Hematopoietic multipotent progenitor cell treated with erythropoietin and hydrocortisone succinate and interleukin-3 and kit ligand, for 6 days (in vitro differentiated cells): ENCODE measurements at places on chromosomes 16 and 17.

DNA sequence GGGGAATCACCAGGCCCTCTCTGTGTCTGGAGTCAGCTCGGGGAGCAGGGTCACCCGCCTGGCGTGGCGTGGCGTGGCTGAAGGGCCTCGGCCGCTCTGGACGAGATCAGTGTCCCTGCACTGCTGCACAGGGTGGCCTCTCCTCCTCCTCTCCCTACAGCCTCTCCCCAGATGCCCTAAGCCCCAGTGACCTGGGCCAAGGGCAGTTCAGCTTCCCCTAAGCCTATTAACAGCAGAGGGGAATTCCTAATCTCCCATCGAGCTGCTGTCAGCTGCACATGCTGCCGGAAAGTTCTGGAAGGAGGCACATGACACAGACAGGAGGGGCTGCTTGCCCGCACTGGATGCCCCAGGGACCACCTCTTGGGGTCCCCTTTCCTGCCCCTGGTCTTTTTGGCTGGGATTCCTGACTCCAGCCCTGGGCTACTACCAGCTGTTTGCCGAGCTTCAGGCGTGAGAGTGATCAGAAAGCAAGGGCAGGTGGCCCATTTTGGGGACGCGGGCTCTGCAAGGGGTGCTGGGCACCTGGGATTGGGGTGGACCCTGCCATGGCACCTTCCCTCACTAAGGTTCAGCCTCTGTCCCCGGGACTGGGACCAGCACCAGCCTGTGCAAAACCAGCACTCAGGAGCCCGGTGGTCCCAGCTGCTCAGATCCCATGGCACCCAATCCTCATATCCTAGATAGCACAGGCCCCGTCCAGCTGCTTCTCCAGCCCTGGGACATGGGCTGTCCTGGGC lies 794 bp downstream of the PDE6G start:
- no peak for DNase-seq

- DNase-seq = no peak
Observed at GRCh38 chr17:61291451-61292285, 108.0 kb upstream of the TBX2 start.

- peak; percentile 77 for DNase-seq
Observed at GRCh38 chr16:27169511-27170071, 33.7 kb upstream of the KDM8 start.

DNA sequence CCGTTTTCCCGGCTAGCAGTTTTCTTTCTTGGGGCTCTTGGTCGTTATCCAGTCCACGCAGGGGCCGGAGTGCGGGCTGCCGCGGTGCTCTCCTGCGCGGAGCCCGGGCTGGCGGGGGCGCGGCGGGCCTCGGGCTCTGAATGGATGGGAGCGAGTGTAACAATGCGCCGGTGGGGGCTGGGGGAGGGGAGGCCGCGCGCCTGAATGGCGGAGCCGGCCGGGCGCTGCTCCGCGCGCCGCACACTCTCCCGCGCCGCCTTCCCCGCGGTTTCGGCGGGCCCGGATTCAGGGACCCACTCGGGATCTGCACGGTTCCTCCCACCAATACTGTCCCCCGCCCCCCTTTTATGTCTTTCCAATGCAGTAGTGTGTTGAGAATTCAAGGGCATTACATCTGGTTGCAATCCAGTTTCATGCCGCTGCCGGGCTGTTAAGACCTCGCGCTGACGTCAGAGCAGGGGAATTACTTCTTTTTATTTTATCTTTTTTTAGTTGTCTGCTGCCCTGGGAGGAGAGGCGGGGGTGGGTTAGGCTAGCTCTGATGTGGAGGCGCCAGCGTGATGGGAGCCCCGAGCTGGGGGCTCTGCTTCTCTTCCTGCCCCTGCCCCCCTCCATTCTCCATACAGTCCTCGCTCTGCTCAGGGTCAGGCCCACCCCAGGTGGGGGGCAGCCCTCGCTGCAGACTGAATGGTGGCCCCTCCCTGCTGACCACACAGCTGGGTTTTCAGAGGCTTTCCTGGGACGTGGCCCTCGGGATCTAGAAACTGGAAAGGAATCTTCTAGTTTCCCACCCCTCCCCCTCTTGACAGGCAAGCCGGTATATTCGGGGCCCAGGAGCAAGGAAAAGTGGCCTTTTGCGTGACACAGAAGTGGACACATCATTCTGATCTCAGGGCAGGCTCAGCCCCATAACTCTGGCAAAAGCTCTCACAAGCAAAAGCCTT lies 1.8 kb downstream of the RAI1 start:
- DNase-seq = peak; percentile 86

DNA sequence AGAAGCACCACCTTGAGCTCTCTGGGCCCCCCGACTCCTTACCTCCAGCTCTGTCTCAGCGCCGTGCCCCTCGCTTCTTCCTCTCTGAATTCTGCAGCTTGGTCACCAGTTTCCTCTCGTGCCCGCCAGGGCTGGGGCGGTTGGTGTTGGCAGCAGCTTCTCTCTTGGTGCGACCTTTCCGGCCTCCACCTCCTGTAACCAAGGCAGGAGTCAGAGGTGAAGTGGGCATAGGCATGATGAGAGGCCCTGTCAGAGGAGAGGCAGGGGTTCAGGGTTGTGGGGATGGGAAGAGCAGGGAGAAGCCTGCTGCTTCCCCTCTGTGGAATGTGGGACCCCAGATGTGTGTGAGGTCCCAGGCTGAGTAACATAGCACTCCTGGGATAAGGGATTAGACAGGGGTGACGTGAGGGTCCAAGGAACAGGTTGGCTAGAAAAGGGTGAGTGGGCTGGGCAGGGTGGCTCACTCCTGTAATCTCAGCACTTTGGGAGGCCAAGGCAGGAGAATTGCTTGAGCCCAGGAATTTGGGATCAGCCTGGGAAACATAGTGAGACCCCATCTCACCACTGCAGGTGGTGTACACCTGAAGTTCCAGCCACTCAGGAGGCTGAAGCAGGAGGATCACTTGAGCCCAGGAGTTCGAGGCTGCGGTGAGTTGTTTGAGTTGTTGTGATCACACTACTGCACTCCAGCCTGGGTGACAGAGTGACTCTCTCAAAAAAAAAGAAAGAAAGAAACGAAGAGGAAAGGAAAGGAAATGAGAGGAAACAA lies 626 bp downstream of the NUPR1 start:
- DNase-seq = no peak

- peak; percentile 98 for DNase-seq
Observed at GRCh38 chr17:28576758-28577465, at the start of gene ALDOC. Gene ALDOC, minus strand, starts transcription at chr17:28576895. Its CDS starts 1,363 bp downstream, at chr17:28575532.

GRCh38 chr17:29610395-29610794 lies 12.3 kb downstream of the CORO6 start:
- DNase-seq = no peak

DNA sequence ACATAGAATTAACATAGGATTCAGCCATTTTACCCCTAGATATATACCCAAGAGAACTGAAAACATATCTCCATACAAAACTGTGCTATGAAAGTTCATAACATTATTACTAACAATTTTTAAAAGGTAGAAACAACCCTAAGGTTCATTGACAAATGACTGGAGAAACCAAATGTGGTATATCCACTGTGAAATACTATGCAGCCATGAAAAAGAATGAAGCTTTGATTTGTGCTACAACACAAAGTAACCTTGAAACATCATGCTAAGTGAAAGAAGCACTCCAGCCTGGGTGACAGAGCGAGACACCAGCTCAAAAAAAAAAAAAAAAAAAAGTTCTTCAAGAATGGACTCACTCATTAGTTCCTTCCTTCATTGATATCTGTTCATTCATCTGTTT lies 580 bp downstream of the CD300LD start:
- no peak for DNase-seq

- DNase-seq = no peak
Observed at GRCh38 chr16:50279504-50279865, 13.1 kb downstream of the ADCY7 start.

- peak; percentile 30 for DNase-seq
Observed at GRCh38 chr17:3679531-3680126, 11.0 kb downstream of the EMC6 start.

- DNase-seq = no peak
Observed at GRCh38 chr17:67594115-67594880, 123.4 kb upstream of the NOL11 start.

GRCh38 chr17:61583242-61583641 lies 7.8 kb downstream of the NACA2 start:
- peak; percentile 67 for DNase-seq
